ENCODE measurements at places on chromosomes 5 and 9.

DNA sequence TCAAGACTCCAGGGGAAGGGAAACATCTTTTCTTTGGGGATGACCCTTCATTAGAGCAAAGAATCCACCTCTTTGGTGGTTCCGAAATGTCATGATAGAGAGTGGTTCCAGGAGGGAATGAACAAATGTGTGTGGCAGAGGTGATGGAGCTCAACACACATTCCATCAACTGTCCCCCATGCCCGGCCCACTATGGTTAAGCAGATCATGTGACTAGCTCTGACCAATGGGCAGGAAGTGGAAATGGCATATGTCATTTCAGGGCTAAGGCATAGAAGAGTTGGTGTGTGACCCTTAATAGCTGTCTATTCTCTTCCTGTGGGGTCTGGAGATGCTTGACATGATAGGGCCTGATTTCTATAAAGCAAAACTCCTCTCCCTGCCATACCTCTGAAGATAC, 194.6 kb downstream of the GAS1 start:
- DNase-seq: no peak

DNA sequence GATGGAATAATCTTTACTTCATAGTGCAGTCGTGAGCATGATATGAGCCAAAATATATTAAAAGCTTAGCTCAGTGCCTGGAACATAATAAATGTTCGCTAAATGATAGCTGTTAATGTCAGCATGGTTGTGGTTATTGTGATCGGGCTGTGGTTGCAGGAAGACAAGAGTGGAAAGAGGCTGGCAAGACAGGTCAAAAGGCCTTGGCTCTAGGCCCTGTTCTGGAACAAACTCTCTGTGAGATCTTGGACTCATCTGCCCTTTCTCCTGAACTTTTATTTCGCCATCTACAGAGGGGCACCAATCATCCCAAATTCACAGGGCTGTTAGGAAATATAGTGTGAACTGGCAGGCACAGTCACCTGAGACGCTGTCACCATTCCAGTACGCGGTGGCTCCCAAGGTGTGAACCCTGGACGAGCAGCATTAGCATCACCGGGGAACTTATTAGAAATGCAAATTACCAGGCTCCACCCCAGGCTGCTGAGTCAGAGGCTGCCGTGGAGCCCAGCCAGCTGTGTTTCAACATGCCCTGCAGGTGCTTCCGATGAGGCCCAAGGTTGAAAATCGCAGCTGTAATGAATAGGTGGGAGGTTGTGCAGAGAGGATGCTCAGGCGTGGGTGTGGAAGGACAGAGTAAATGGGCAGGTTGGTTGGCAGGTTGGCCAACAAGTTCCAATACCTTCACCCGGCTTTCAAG, 50.2 kb upstream of the SAP30L start:
- no peak for DNase-seq

DNA sequence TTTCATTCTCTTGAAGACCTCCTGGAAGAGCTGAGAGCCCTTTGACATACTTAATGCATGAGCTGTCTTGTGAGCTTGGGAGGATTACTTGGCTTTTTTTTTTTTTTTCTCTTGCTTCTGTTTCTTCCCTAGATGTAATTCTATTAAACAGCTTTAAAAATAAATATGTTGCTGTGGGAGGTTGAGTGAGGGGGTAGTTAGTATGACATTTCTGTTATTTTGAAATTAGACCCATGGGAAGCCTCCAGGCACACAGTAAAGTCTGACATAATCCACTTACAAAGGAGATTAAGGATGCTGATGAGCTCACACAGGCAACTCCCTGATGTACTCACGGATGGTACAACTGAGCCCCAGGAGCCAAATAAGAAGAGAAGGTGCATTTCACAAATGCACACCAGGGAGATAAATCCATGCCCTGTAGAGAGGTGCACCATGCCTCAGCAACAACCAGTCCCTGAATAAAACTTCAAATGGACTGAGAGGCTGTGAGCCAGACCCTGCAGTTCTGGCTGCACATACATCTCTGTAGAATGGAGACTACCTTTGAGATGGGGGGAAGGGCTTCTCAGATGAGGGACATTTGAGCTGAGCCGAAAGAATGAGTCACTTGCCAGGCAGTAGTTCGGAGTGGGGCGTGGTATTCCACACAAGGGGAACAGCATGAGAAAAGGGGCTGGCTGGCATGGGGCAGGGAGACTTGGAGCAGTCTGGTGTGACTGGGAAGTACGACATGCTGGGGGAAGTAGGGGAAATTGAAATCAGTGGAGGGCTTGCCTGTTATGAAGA, 68.7 kb downstream of the ACTL7B start:
- no peak for DNase-seq

DNA sequence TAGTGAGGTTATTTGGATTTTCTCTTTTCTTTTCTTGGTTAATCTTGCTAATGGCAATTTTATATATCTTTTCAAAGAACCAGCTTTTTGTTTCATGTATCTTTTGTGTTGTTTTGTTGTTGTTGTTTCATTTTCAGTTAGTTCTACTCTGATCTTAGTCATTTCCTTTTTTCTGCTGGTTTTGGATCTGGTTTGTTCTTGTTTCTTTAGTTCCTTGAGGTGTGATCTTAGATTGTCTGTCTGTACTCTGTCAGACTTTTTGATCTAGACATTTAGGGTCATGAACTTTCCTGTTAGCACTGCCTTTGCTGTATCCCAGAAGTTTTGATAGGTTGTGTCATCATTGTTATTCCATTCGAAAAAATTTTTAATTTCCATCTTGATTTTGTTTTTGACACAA, 399.7 kb downstream of the TLE1 start:
- no peak for DNase-seq

GRCh38 chr5:44385291-44385900, 3.8 kb downstream of the FGF10 start:
- DNase-seq: no peak
